M059J (cell line): ENCODE measurements at places on chromosomes 2 and 18. TPM values are rescaled to one million over a fixed set of nuclear protein-coding genes. Genes with fewer than 3 reads are reported as not detected.

FTCDNL1 gene
- 0.25 and 0.99 TPM in 2 replicates for total RNA-seq

ARHGEF4 gene
- total RNA-seq: 0.10 TPM in 1 of 2 replicates, not detected in the other

GPR17 gene
- 0.07 TPM in 1 of 2 replicates, not detected in the other for total RNA-seq

CCDC178 gene
- total RNA-seq: not detected in 2 replicates

CFC1 gene
- not detected in 2 replicates for total RNA-seq

NEB gene
- total RNA-seq: not detected in 2 replicates

TUBA3D gene
- total RNA-seq: not detected in 2 replicates

MRO gene
- not detected in 2 replicates for total RNA-seq

IL18RAP gene
- not detected in 2 replicates for total RNA-seq

UCN gene
- 1.6 and 3.0 TPM in 2 replicates for total RNA-seq

PLCD4 gene
- 0.34 and 0.39 TPM in 2 replicates for total RNA-seq

PDE1A gene
- total RNA-seq: 3.7 and 4.8 TPM in 2 replicates

DUSP28 gene
- total RNA-seq: 3.6 and 4.1 TPM in 2 replicates

UGT1A3 gene
- total RNA-seq: not detected in 2 replicates

LYPD6 gene
- total RNA-seq: 6.9 and 11.3 TPM in 2 replicates

CFAP221 gene
- 0.12 TPM in 1 of 2 replicates, not detected in the other for total RNA-seq

TCF23 gene
- not detected in 2 replicates for total RNA-seq

IL36A gene
- not detected in 2 replicates for total RNA-seq

MPP4 gene
- 5.9 and 9.5 TPM in 2 replicates for total RNA-seq

TRAF3IP1 gene
- total RNA-seq: 3.2 and 12.7 TPM in 2 replicates

EPB41L3 gene
- total RNA-seq: 2.7 and 4.1 TPM in 2 replicates

ALS2 gene
- 23.5 and 28.2 TPM in 2 replicates for total RNA-seq

KCMF1 gene
- 52.7 and 81.2 TPM in 2 replicates for total RNA-seq

MLPH gene
- total RNA-seq: 50.7 and 68.8 TPM in 2 replicates

TBR1 gene
- not detected in 2 replicates for total RNA-seq

HOXD13 gene
- total RNA-seq: 2.1 and 3.6 TPM in 2 replicates

SP140 gene
- total RNA-seq: 2.0 and 11.8 TPM in 2 replicates

GALR1 gene
- total RNA-seq: not detected in 2 replicates

YES1 gene
- total RNA-seq: 127 and 160 TPM in 2 replicates

ALPI gene
- total RNA-seq: not detected in 2 replicates

RAPH1 gene
- 9.3 and 13.8 TPM in 2 replicates for total RNA-seq

CAPN13 gene
- not detected in 2 replicates for total RNA-seq

AAMP gene
- 108 and 153 TPM in 2 replicates for total RNA-seq

PLGLB1 gene
- 0.49 TPM in 1 of 2 replicates, not detected in the other for total RNA-seq

CD28 gene
- not detected in 2 replicates for total RNA-seq

SERPINB11 gene
- not detected in 2 replicates for total RNA-seq

CERS6 gene
- total RNA-seq: 13.9 and 22.8 TPM in 2 replicates

CGREF1 gene
- total RNA-seq: 0.17 and 0.84 TPM in 2 replicates

FNDC4 gene
- total RNA-seq: 2.6 and 3.1 TPM in 2 replicates

TTLL4 gene
- 9.5 and 17.9 TPM in 2 replicates for total RNA-seq

DCDC2C gene
- total RNA-seq: not detected in 2 replicates

GPR35 gene
- 0.17 TPM in 1 of 2 replicates, not detected in the other for total RNA-seq

RELCH gene
- 21.1 and 38.7 TPM in 2 replicates for total RNA-seq

CLEC4F gene
- not detected in 2 replicates for total RNA-seq

PLGLB2 gene
- total RNA-seq: 0.05 and 2.2 TPM in 2 replicates
